ENCODE measurements at places on chromosomes 4 and X. TPM values are rescaled to one million over a fixed set of nuclear protein-coding genes. Genes with fewer than 3 reads are reported as not detected.

GRCh38 chr4:12118651-12119213 is 690.0 kb upstream of the HS3ST1 start:
- no peaks in the 10 kb centered on the region for H3K27me3 ChIP-seq
- no peak overlapping the region for H3K27ac ChIP-seq
- DNase-seq, result peak; percentile 13
- H3K4me1 ChIP-seq, result no peaks in the 10 kb centered on the region
- H3K36me3 ChIP-seq, result no peaks in the 10 kb centered on the region

- no peaks in the 10 kb centered on the region for H3K27me3 ChIP-seq
- H3K4me1 ChIP-seq, result no peaks in the 10 kb centered on the region
- no peaks in the 10 kb centered on the region for H3K36me3 ChIP-seq
- DNase-seq, result no peak
- no peak overlapping the region for H3K4me3 ChIP-seq
These were observed 250.5 kb downstream of the STPG2 start for GRCh38 chr4:97892592-97893266.

DNA sequence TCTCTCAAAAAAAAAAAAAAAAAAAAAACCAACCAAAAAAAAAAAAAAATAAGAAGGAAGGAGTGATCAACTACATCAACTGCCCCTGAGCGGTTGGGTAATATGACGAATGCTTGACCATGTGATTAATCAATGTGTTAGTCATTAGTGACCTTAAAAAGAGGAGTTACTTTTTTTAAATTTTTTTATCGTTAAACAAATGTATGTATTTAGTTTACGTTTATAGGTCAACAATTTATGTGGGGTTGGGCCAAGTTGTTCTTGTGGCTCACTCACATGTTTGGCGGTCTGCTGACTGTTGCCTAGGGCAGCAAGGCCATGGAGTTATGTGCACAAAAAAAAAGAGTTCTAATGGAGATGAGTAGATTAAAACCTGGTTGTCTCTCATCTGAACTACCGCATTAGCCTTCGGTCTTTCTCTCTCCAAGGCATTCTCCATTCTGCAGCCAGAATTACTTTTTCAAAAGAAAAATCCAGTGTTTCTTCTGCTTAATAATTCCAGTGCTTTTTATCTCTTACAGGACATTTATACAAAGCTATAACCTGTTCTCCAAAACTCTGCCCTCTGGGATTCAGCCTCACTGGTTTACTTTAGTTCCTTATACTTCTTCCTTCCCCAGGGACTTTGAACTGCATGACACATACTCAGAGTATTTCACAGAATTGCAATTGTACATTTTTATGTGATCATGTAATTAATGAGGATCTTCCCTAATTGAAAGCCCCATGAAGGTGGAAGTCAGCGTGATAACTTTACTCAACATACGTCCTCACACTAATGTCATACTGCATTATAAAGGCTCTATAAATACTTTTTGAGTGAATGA is 505.5 kb downstream of the ANKRD50 start:
- peak overlapping the region; percentile 11 for H3K27ac ChIP-seq
- no peak overlapping the region for H3K4me3 ChIP-seq
- DNase-seq, result peak; percentile 26

- no peak for DNase-seq
- no peak overlapping the region for H3K27ac ChIP-seq
- no peaks in the 10 kb centered on the region for H3K27me3 ChIP-seq
- H3K36me3 ChIP-seq, result no peaks in the 10 kb centered on the region
- peaks cover 9% of the 10 kb centered on the region for H3K4me1 ChIP-seq
These were observed 5.3 kb downstream of the MBNL3 start for GRCh38 chrX:132483488-132483887.

DNA sequence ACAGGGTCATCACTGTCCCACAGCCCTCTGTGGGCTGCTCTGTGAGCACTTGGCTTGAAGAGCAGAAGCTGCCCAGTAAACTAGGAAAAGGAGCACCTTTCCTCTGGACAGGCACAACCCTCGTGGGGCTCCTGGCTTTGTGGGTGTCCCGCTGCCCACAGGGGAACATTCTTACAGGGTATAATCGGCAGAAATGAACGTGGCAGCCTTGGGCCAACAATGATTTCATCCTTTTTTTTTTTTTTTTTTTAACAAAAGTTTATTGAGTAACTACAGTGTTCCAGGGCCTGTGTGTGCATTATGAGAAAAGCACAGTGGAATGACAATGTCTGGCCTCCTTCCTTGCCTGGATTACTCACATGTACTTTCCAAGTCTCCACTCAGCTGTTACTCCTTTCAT is 197.2 kb downstream of the PDGFC start:
- peaks cover 29% of the 10 kb centered on the region for H3K4me1 ChIP-seq
- DNase-seq, result peak; percentile 27
- H3K4me3 ChIP-seq, result no peak overlapping the region
- H3K36me3 ChIP-seq, result no peaks in the 10 kb centered on the region

DNA sequence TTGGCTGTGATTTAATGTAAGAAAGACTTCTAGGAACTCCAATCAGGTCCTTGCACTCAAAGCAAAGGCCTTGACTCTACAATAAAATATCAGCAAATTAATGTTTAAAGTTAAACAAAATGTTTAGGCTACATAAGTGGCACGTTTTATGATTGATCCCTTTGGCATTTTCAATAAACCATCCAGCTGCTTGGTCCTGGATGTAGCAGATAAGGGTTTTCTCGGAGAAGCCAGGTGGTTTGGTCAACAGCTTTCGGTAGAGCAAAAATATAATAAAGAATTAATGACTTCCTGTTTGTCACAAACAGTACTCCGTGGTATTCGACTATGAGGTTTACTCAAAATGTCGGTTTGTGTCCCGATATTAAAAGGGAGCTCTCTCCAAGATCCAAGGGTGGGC is 95.8 kb downstream of the GEMIN8 start:
- no peak for DNase-seq
- H3K27me3 ChIP-seq, result no peaks in the 10 kb centered on the region
- no peaks in the 10 kb centered on the region for H3K4me1 ChIP-seq
- H3K4me3 ChIP-seq, result no peak overlapping the region
- no peaks in the 10 kb centered on the region for H3K36me3 ChIP-seq
- H3K27ac ChIP-seq, result no peak overlapping the region

DNA sequence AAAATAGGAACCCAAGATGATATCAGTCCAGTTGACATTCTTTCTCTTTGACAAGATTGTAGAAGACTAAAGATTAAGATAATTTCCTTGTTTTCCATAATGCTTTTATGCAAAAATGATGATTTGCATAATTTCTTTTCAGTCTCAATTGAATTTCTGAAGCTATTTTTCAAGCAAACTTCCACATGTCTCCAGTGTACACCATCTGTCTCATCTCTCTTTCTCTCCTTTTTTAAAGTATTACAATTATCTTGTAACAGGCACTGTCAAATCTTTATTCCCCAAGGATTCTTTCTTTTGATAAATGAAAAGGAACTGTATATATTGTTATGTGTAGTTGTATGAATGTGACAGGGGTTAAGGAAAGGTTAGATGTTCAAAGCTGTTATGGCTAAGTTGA is 7.9 kb upstream of the SH3RF1 start:
- H3K27ac ChIP-seq, result no peak overlapping the region
- H3K27me3 ChIP-seq, result no peaks in the 10 kb centered on the region
- H3K4me3 ChIP-seq, result no peak overlapping the region
- no peaks in the 10 kb centered on the region for H3K4me1 ChIP-seq

- H3K4me3 ChIP-seq, result no peak overlapping the region
- H3K27ac ChIP-seq, result no peak overlapping the region
These were observed 47.5 kb upstream of the RAP2C start for GRCh38 chrX:132266583-132267355.

GRCh38 chrX:68757331-68757730 is 71.5 kb upstream of the EFNB1 start:
- no peaks in the 10 kb centered on the region for H3K36me3 ChIP-seq
- no peaks in the 10 kb centered on the region for H3K27me3 ChIP-seq
- no peak overlapping the region for H3K27ac ChIP-seq

DNA sequence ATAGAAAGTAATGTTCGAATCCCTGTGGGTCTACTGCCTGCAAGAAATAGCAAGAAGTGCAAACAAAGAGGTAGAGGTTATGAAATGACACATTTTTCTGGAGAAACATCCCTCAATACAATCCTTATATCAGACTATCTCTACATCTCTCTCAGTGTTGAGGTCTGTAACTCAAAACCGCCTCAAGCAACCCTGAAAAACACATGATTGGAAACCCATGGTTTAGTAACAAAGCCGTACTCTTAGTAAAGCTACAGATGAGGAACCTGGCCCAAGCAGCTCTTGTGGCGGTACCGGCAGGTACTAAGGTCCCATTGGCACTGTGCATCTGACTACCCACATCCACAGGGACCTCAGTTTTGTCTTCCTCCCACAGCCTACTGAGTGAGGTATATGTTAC is 53.9 kb downstream of the IRF2 start:
- no peak overlapping the region for H3K27ac ChIP-seq
- no peak overlapping the region for H3K4me3 ChIP-seq
- H3K36me3 ChIP-seq, result no peaks in the 10 kb centered on the region
- no peaks in the 10 kb centered on the region for H3K27me3 ChIP-seq
- no peak for DNase-seq

- H3K4me1 ChIP-seq, result no peaks in the 10 kb centered on the region
- no peaks in the 10 kb centered on the region for H3K36me3 ChIP-seq
- H3K4me3 ChIP-seq, result no peak overlapping the region
- H3K27ac ChIP-seq, result no peak overlapping the region
- no peaks in the 10 kb centered on the region for H3K27me3 ChIP-seq
These were observed 23.3 kb upstream of the INTU start for GRCh38 chr4:127609484-127609883.

DNA sequence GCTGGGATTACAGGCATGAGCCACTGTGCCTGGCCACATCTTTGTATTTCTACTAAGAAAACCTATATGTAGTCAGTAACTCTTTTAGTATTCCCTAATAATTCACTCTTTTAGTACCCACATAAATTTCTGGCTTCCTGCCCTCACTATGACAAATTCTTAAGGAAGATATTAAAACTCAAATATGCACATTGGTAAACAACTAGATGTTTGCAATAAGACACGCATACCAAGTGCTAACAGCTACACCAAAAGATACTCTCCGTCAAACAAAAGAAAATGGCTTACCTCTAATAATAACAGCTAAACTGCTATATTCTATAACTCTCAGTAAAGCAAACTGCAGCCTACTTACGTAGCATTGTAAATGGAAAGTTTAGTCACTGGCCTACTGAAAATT is 6.3 kb downstream of the UBA6 start:
- H3K27ac ChIP-seq, result no peak overlapping the region
- H3K36me3 ChIP-seq, result no peaks in the 10 kb centered on the region
- no peak for DNase-seq
- no peak overlapping the region for H3K4me3 ChIP-seq
- H3K27me3 ChIP-seq, result no peaks in the 10 kb centered on the region
- peaks cover 5% of the 10 kb centered on the region for H3K4me1 ChIP-seq

DNA sequence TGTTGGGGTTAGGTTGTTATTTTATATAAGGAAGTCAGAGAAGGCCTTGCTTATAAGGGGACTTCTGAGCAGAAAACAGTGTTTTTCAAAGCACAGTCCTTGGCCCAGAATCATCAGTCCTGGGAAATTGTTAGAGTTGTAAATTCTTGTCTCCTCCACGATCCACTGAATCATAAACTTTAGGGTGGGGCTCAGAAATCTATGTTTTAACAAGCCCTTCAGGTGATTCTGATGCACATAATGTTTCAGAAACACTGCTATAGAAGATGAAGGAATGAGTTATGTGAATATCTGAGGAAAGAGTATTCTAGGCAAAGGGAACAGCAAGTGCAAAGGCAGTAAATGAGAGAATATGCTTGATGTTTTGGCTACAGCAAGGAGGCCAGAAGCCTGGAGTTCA is 121.8 kb downstream of the COL4A6 start:
- H3K27me3 ChIP-seq, result no peaks in the 10 kb centered on the region
- no peak overlapping the region for H3K4me3 ChIP-seq
- no peaks in the 10 kb centered on the region for H3K36me3 ChIP-seq
- no peak for DNase-seq
- no peak overlapping the region for H3K27ac ChIP-seq

- H3K4me3 ChIP-seq, result no peak overlapping the region
- no peaks in the 10 kb centered on the region for H3K36me3 ChIP-seq
- DNase-seq, result no peak
- no peaks in the 10 kb centered on the region for H3K4me1 ChIP-seq
- no peaks in the 10 kb centered on the region for H3K27me3 ChIP-seq
- H3K27ac ChIP-seq, result no peak overlapping the region
These were observed 62.0 kb upstream of the NAF1 start for GRCh38 chr4:163228648-163229047.

GRCh38 chr4:167100120-167100519 is 134.2 kb downstream of the SPOCK3 start:
- no peak overlapping the region for H3K27ac ChIP-seq
- H3K36me3 ChIP-seq, result no peaks in the 10 kb centered on the region
- H3K4me3 ChIP-seq, result no peak overlapping the region

- H3K4me3 ChIP-seq, result no peak overlapping the region
- H3K27me3 ChIP-seq, result no peaks in the 10 kb centered on the region
- no peaks in the 10 kb centered on the region for H3K36me3 ChIP-seq
- peak; percentile 48 for DNase-seq
- H3K4me1 ChIP-seq, result no peaks in the 10 kb centered on the region
These were observed 40.4 kb upstream of the PDHA1 start for GRCh38 chrX:19303256-19303880.

GRCh38 chrX:150502979-150503897 is 65.2 kb upstream of the MTM1 start:
- no peaks in the 10 kb centered on the region for H3K27me3 ChIP-seq
- no peaks in the 10 kb centered on the region for H3K4me1 ChIP-seq
- DNase-seq, result no peak
- no peak overlapping the region for H3K27ac ChIP-seq
- no peak overlapping the region for H3K4me3 ChIP-seq

GRCh38 chrX:10120331-10120730 is 36.4 kb upstream of the CLCN4 start:
- no peaks in the 10 kb centered on the region for H3K27me3 ChIP-seq
- H3K27ac ChIP-seq, result no peak overlapping the region
- no peak for DNase-seq
- H3K36me3 ChIP-seq, result no peaks in the 10 kb centered on the region

- H3K27me3 ChIP-seq, result no peaks in the 10 kb centered on the region
- no peak overlapping the region for H3K27ac ChIP-seq
- no peaks in the 10 kb centered on the region for H3K36me3 ChIP-seq
- H3K4me1 ChIP-seq, result no peaks in the 10 kb centered on the region
These were observed 71.6 kb downstream of the MCUB start for GRCh38 chr4:109631532-109632108.

DNA sequence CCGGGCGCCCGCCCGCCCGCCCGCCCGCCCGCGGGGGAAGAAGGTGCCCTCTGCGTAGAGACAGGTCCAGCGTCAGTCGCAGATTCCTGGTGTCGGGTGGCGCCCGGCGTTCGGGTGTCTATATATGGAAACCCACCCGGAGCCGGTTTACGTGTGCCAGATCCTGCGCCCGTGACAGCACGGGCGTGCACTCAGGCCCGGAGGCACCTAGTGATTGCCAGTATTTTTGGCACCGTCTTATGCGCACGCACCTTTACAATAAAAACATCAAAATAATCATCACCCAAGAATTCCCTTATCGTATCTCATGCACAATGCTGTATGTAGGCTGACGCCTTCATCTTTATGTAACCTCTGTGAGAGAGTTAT is 519 bp downstream of the SLC25A4 start:
- peak overlapping the region; percentile 18 for H3K4me3 ChIP-seq
- DNase-seq, result peak; percentile 50
- no peaks in the 10 kb centered on the region for H3K36me3 ChIP-seq
- no peaks in the 10 kb centered on the region for H3K4me1 ChIP-seq

The ENAM gene
- 4.4 TPM for total RNA-seq

The MTTP gene
- 92.2 TPM for total RNA-seq

The SHOX gene
- total RNA-seq, result 0.08 TPM

The GPR119 gene
- total RNA-seq, result 1.4 TPM

The PNMA6F gene
- total RNA-seq, result not detected

The DMP1 gene
- total RNA-seq, result not detected

The VSIG4 gene
- total RNA-seq, result 5.3 TPM

The ADAMTS3 gene
- total RNA-seq, result 3.8 TPM

The CTAG1A gene
- total RNA-seq, result not detected

The WDR19 gene
- 30.3 TPM for total RNA-seq

The ZMAT1 gene
- total RNA-seq, result 2.5 TPM

The PAK3 gene
- 1.2 TPM for total RNA-seq

The TMEM154 gene
- 1.7 TPM for total RNA-seq
